ENCODE measurements at places on chromosomes 3 and 15.

- DNase-seq = no peak
Measured at GRCh38 chr3:194995334-194995733, 275.6 kb downstream of the XXYLT1 start.

GRCh38 chr3:51954105-51954504 is 1.1 kb upstream of the GPR62 start:
- no peak for DNase-seq

- no peak for DNase-seq
Measured at GRCh38 chr3:189121092-189121491, 50.7 kb upstream of the TPRG1 start.

DNA sequence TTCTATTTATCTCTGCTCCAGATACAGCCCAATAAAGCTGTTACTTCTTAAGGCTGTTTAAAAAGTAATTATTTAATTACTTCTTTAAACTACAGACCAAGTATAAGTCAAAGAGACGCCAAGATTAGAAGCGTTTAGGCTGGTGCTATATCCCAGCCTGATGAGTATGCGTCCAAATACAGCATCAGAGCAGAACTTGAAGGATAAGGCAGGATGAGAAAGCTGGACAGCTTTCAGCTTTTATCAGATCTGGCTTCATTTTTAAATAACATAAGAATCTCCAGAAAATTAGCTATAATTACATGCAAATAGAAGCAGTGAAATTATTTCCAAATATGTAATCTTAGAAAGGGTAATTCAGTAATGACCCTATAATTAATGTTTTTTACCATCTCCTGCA is 110.3 kb upstream of the MYO5C start:
- DNase-seq = no peak

DNA sequence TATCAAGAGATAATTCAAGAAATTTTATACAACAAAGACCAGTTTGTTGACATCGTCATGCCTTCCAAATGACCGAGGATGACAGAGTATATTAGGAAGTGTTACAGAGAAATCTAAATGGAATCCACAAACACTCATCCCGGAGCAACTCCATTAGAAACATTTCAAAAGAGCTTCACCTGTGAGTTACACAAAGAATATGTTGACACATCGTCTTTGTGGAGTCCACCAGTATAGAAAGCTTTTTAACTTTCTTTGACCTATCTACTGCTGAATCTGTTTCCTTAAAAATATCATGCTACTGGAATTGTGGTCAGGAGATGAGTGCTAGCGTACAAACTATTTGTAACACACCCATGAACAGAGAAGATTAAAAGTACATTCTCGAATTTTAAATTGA is 130.4 kb downstream of the SUCLG2 start:
- no peak for DNase-seq

DNA sequence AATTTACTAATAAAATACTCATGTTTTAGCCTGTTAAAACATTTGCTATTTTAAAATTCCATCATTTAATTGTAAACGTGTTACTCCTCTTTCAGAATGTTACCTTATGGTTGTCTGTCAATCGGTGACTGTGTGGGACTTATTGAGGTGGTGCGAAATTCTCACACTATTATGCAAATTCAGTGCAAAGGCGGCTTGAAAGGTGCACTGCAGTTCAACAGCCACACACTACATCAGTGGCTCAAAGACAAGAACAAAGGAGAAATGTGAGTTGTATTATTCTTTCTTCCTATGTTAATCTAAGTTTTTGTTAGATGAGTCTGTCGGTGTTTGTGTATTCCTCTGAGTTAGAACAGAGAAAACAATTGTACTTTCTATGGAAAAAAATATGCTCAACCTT is 21.7 kb downstream of the KCNMB3 start:
- DNase-seq = no peak

DNA sequence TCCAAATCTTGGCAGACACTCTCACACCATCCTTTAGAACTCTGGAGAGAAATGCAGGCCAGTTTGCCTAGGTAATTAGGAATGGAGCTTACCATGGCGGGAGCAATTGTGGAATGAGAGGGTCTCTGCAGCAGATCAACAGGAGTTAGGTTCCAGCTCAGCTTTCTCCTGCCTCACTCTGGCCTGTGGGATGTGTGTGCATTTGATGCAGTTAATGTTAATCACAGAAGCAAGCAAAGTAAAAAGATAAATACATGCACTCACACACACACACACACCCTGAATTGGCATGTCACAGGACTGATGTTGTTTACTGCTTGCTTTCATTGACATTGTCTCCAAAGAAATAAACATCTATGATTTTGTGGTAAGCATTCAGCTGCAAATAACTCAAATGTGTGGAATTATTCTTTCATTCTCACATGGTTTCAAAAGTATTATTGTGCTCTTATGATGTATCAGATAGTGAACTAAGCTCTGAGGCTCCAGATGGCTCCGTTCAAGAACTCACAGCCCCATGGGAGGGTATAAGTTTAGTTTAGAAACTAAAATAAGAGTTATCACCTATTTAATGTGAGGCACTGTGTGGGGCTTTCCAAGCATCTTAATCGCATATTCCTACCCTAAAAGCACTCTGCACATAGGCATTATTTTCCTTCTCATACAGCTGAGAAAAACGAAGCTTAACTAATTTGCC is 31.3 kb upstream of the BFSP2 start:
- no peak for DNase-seq

DNA sequence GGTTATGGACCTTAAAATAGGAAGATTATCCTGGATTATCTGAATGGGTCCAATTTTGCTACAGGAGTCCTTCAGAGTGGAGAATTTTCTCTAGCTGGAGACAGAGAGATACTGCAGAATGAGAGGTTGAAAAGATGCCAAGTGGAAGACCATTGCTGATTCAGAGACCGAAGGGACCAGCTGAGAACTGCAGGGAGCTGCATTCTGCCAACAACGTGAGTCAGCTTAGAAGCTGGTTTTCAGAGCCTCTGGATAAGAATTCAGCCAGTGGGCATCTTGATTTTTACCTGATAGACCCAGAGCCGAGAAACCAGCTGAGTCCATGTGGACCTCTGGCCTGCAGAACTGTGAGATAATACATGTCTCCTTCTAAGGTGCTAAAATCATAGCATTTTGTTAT is 234.0 kb downstream of the NR2F2 start:
- no peak for DNase-seq
